SJCRH30 (cell line): ENCODE measurements at places on chromosomes 12 and 14.

- DNase-seq: no peak
These were observed 98.6 kb downstream of the VRK1 start for GRCh38 chr14:96895658-96896271.

DNA sequence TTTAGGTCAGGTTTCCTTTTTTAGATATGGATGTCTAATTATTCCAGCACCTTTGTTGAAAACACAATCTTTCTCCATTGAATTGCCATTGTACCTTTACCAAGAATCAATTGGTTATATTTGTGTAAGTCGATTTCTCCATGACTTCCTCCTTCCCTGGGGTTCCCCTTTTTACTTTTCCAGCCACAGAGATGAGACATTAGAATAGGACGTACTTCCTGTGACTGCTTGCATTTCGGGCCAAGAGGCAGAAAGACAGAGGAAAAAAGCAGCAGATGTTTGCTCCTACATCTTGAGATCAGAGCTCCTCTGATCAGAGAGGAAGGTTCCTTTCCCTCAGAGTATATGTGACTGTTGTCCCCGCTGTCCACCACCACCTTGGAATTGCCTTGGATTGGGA, 453.7 kb upstream of the RGS6 start:
- no peak for DNase-seq

DNA sequence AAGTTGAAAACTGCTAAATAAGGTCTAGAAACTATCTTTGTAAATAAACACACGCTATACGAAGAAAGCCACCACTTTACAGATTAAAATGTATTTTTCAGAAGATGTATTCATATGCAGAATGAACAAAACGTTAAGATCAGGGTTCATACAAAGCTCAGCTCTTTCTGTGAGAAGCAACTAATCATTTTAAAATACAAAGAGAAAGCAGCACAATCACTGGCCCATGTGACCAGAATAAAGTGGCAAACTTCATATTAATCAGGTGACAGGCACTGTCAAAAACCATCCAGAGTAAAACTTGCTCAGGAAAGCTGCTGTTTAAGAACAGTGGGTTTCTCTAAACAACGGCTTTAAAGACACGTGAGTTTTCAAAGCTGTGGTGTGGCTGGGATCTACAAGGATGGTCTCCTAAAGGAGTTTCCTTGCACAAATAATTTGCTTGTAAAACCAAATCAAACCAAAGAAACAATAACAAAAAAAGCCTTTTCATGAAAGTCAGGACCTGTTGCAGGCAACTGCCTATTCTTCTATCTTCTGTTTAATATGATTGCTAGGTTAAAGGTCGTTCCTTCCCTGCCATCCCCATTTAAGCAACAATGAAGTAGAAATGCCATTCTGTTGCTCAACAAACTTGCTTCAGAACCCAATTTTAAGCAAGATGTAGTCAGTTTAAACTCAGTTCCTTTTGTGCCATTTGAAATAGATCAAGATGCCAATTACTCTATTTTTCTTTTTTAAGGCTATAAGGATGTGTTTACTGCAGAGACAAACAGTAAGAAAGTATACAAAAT, 22.3 kb downstream of the SEL1L start:
- DNase-seq: no peak

- peak; percentile 58 for DNase-seq
These were observed 24.0 kb downstream of the PLEKHH1 start for GRCh38 chr14:67557118-67557517.

- no peak for DNase-seq
These were observed 105.7 kb upstream of the RESF1 start for GRCh38 chr12:31853520-31853919.

DNA sequence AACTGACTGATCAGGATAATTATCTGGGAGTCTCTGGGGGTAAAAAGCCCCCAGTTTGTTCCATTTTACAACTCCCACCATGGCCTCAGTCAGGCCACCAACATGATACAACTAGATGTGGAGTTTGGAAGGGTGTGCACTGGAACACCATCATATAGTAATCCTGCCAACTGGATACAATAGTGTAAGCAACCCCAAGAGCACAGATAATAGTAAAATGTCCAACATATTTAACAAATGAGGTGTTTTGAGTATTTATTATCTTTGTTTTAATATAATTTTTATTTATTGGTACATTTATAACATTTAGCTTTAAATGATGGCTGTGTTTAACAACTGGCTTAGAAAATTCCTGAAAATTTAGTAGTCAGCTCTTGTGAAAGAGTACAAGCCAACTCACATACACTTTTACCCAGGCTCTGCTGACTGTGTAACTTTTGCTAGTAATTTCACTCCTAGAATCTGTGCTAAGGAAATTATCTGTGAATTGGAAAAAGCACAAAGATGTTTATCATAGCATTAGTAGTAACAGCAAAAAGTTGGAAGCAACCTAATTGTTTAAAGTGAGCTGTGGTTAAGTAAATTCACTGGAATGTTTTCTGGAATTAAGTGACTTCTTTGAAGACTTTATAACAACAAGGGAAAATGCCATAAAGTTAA, 196.8 kb downstream of the RAD51B start:
- no peak for DNase-seq

- DNase-seq: no peak
These were observed 475 bp upstream of the PCNX1 start for GRCh38 chr14:70906793-70907175.

- no peak for DNase-seq
These were observed 1.2 kb upstream of the SMIM41 start for GRCh38 chr12:52078276-52078675.

GRCh38 chr14:85934886-85935254, 404.9 kb downstream of the FLRT2 start:
- DNase-seq: no peak

GRCh38 chr12:69415471-69416275, 54.5 kb upstream of the FRS2 start:
- DNase-seq: peak; percentile 94

DNA sequence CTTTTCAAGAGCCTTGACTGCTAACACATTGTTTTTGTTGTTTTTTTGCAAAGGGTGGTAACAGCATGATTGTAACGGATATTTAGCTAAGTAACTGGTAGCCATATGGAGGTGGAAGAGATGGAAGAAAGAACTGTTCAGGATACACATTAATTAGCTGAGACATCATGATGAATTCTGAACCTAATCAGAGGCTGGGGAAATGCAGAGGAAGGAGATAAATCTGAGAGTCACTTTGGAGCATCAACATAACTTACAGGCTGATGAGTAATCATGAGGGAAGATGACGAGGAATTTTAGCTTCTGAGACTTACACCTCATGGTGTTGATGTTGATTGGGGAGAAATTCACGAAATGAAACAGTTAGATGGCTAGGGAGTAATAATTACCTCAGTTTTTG, 62.3 kb downstream of the NIN start:
- no peak for DNase-seq

DNA sequence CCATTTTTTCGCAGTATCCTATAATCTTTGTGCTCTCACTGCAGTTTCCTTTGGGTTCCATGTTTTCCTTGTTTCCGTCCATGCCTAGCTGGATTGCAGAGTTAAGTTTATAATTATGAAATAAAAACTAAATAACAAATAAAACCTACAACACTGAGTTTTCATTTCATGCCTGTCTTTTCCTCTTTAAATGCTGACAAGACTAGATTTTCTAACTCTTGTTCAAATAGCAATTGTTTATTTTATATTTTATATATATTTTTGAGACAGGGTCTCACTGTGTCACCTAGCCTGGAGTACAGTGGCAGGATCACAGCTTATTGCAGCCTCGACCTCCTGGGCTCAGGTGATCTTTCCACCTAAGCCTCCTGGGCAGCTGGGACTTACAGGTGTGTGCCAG, 5.3 kb upstream of the GEMIN2 start:
- no peak for DNase-seq

DNA sequence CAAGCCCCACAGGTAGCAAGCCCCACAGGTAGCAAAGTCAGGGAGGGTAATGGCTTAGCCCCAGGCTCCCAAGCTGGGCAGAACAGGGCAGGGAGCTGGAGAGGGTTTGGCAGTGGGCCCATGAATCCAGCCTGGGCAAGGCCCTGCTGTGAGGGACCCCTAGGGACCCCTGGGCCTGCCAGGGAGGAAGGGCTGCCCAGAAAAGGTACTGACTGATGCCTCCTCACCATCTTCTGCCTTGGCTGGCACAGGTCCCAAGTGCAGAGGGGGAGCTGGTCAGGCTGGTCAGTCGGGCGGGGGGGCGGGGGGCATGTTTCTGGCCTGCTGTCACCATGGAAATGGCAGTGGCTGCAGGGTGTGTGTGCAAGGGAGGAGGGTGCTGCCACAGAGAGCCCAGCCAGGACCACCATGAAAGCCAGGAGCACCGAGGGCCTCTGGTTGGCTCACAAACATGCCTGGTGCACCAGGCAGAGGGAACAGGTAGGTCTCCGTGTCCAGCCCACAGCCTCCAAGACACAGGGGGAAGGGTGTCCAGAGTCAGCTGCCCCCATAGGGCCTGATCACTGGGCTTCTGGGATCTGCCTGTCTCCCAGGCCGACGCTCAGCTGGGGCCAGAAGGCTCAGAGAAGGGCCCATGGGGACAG, 1.5 kb upstream of the CRIP2 start:
- no peak for DNase-seq

- DNase-seq: peak; percentile 44
These were observed 1.3 kb downstream of the TEAD4 start for GRCh38 chr12:2960390-2960956.
